ENCODE measurements at places on chromosomes 12 and 14. TPM values are rescaled to one million over a fixed set of nuclear protein-coding genes. Genes with fewer than 3 reads are reported as not detected.

DNA sequence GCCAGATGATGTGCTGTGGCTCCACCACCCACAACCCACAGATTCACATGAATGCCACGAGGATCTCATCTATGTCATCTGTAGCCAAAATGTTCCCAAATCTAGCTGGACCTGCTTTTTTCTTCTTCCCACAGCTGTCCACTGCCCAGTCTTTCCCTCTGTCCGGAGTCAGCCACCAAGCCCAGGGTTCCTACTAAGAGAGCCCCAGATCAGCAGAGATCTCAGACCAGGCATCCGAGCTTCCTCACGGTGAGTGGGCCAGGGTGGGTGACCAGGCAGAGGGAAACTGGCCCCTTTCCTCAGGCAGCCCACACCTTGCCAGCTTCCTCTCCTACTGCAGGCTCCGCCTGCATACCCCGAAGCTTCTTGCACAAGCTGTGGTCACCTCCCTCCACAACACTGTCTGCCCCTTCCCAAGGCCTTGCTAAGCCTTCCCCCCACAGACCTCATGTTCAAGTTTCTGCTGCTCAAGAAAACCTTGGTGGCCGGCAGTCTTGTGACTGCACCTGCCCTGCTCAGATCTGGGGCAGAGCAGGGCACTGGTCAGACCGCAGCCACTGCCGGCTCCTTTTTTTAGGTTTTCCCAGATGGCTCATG lies 81.4 kb downstream of the ACTN1 start:
- no peak for DNase-seq

GRCh38 chr12:86006727-86007126 lies 132.6 kb downstream of the NTS start:
- DNase-seq: no peak

- DNase-seq: no peak
These were observed 27.6 kb upstream of the KCNK13 start for GRCh38 chr14:90034156-90034555.

GRCh38 chr12:59792647-59793046 lies 196.8 kb downstream of the SLC16A7 start:
- DNase-seq: no peak

DNA sequence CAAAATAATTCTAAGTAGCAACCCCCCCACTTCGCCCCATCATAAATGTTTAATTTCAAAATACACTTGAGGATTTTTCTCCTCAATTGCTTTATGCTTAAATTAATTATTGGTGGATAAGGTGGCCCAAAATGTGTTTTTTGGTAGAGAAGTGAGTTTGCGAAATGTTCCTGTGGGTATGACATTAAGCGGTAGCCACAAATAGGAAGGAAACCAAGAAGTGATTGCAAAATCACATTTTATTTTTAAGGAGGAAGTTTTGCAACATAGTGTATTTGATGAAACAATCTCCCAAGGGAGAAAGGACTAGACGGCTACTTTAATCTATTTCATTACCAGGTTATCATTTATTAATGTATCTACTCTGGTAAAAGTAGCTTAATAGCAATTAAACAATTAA lies 25.5 kb downstream of the SLC25A3 start:
- no peak for DNase-seq

DNA sequence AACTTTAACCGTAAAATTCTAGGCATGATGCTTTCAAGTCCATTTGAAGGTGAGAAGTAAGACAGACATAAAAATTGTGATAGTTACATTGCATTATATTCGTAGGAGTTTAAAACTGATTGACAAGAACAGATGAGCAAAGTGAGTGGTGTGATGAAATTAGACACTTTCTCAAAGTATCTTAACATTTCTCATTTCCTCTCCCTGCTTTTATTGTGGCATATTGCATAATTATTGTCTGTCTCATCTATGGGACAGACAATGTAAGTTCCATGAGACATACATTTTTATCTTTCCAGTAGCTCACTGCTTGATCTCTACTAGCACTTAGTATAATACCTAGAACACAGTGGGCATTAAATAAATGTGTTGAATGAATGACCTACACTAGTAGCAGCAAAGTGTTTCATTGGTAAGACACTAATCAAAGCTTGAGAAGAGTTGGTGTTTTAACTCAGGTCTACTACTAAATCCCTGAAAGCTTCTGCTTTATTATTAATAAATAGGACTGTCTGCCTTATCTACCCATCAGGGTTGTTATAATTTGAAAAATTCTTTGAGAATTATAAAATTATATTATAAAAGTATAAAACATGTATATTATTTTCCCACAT lies 19.0 kb downstream of the A2M start:
- no peak for DNase-seq

GRCh38 chr12:120247621-120248030 lies 17.9 kb downstream of the PXN start:
- no peak for DNase-seq

- DNase-seq: no peak
These were observed 18.3 kb upstream of the PDE3A start for GRCh38 chr12:20350026-20350425.

GRCh38 chr12:49909826-49910225 lies 6.1 kb upstream of the FAIM2 start:
- DNase-seq: no peak

DNA sequence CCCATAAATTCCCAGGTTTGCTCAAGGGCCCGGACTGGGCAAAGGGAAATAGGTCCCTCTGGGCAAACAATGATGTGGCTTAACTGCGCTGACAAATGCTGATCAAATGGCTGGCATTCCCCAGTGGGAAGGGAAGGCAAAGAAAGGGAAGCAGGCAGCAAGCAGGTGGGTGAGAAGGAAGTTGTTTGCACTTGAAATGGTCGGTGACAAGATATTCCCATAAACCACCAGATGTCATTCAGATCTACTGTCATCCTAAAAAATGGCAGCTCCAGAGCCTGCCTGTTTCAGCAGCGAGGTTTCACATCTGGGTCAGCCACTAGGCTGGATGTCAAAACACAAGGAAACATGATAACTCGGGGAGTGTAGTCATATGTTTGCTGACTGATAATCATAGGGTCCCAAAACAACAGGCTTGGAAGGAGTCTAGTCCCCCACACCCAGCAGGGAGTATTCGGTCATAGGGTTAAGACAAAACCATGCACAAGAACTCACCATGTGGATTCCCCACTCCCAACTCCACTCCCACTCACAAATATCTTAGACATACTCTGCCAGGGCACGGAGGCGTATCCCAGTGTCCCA lies 37.9 kb upstream of the MDM1 start:
- no peak for DNase-seq

GRCh38 chr12:122203301-122204166 lies at the start of gene B3GNT4:
Gene B3GNT4, plus strand, starts transcription at chr12:122203709. Its CDS starts 910 bp downstream, at chr12:122204619.
- DNase-seq: peak; percentile 49

GRCh38 chr14:103395244-103395643 lies 10.0 kb downstream of the MARK3 start:
- DNase-seq: no peak

GRCh38 chr12:87092421-87092820 lies 836.2 kb upstream of the MGAT4C start:
- DNase-seq: no peak

GRCh38 chr14:24908592-24909236 lies 141.2 kb downstream of the STXBP6 start:
- DNase-seq: no peak

GRCh38 chr12:132881818-132882217 lies 5.6 kb downstream of the CHFR start:
- DNase-seq: no peak

GRCh38 chr14:37253905-37254304 lies 56.2 kb downstream of the MIPOL1 start:
- no peak for DNase-seq

GRCh38 chr14:22226381-22226780 lies 362.6 kb downstream of the DAD1 start:
- no peak for DNase-seq

DNA sequence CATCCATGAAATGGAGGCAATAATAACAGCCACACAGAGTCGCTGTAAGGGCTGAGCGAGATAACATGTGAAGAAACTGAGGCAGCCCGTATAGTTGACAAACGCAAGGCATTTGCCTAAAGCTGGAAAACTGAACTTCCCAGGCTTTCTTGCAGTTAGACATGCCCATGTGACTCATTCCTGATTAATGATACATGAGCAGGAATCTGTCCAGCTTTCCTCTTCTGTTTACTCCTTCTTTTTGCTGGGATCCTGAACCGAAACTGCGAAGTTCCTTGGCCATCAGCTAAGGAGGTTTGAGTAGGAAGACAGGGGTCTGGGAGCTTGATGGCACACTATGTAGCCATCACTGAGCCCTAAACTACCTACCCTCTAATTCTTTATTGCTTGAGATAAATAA lies 52.2 kb downstream of the ST8SIA1 start:
- no peak for DNase-seq

The CHST11 gene
- total RNA-seq: 22.0 TPM

The PLCZ1 gene
- not detected for total RNA-seq

The KRT81 gene
- not detected for total RNA-seq

The SVOP gene
- total RNA-seq: 40.8 TPM

The SLCO1B1 gene
- not detected for total RNA-seq

The CLEC4C gene
- not detected for total RNA-seq

The TPH2 gene
- total RNA-seq: under 0.01 TPM

The PPFIA2 gene
- 152 TPM for total RNA-seq

The BAZ2A gene
- total RNA-seq: 13.5 TPM

The RNASE8 gene
- not detected for total RNA-seq
